ENCODE measurements at places on chromosomes 5 and 9.

DNA sequence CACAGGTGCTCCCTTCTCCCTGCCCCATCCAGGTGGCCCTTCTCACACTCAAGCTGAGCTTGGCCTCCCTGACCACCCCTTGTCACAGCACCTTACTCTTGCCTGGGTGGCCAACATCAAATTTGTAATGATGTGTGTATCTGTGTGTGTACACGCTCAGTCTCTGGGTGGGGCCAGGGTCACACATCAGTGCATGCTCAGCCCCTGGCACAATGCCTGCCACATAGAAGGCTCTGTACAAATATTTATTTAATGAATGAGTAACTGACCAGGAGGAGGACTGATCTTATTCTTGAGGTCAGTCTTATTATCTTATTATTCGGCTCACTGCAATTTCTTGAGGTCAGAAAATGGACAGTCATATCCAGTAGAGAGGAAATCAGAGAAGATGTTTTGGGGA lies 41.3 kb upstream of the HAND1 start:
- no peak for DNase-seq

DNA sequence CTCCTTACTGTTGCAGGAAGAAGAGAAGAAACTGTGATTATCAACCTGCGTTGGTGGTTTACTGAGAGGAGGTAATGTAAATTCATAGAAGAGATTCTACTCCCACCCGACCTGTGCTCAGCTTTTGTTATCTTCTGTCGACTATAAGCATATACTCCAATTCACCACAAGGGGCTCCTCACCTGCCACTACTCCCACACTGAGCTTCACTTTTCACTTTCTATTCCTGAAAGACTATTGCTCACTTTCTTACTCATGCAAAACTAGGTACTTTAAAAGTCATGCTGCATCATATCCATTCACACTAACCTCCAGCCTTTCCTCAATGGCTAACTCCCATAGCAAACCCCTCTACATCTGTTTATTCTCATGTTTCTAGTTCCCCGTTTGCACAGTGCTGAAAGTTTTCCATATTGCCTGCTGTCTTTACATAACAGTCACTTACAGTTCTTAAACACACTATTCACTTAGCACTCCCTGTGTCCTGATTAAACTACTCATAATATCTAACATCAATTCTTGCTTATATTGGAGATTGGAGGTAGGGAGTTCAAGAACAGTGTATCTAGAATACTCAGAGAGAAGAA lies 1062.6 kb downstream of the NR2F1-AS1 start:
- DNase-seq: no peak

- no peak for DNase-seq
Observed at GRCh38 chr9:617445-618085, 223.9 kb upstream of the DMRT1 start.

DNA sequence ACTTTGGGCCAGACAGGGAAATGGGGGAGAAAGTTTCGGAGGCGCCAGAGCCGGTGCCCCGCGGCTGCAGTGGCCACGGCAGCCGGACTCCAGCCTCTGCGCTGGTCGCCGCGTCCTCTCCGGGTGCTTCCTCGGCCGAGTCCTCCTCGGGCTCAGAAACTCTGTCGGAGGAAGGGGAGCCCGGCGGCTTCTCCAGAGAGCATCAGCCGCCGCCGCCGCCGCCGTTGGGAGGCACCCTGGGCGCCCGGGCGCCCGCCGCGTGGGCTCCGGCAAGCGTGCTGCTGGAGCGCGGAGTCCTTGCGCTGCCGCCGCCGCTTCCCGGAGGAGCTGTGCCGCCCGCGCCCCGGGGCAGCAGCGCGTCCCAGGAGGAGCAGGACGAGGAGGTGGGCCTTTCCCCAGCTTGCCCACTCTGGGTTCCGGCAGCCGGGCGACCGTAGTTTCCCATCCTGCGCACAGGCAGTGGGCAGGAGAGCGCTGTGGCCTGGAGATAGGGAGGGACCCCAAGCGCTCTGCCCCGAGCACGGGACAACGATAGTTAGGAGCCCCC lies 516 bp downstream of the MAST4 start:
- DNase-seq: no peak

- DNase-seq: no peak
Observed at GRCh38 chr5:43569236-43569746, 12.4 kb upstream of the PAIP1 start.

DNA sequence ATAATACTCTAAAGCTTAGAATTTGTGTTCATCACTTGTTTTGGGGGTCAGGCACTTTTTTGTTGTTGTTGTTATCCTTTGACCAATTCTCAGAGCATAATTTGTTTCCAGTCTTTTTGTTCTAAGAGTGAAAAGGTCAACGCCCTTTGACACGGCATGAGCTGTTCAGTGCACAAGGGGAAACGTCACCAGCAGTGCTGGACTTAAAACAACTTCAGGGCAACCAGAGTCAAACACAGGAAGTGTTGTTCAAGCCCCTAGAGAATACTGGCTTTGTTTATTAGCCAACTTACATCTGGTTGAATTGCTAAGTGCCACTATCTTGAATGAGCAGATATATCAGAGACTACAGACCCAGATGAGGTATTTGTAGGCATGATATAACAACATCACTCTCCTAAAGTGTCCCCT lies 368.9 kb downstream of the TMEM161B start:
- DNase-seq: no peak

GRCh38 chr9:38335686-38336085 lies 56.8 kb upstream of the ALDH1B1 start:
- DNase-seq: no peak

DNA sequence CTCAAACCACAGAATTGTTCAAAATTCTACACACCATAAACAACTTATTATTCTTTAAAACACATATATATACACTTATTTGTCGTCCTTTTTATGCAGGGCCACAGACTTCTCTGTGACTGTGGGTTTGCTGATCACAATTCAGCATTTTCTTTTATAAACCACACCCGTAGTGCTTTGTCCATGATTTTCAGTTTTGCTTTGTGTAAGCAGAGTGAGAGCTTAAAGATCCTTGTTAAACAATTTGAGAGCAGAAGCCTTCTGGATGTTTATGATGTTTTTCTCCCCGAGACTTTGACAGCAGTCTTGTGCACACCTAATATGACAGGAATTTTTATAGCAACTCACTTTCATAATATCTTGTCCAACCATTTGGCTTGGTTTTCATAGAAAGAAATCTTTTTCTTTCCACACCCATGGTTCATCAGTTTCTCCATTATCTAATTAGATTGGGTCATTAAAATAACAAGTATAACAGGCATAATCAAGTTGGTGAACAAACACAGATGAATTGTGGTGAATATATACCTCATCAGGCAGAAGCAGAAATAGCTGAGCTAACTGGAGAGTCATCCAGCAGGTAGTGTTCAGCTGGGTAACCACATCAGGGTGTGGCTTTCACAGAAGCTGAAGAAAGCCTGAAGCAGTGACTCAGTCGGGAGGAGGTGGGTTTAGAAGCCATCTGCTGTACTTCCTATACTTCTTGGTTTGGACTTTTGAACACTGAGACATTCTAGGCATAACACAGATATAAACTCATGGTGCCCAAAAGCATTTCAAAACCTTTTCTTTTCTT lies 232.8 kb downstream of the DOCK8 start:
- no peak for DNase-seq

GRCh38 chr5:118924006-118924389 lies 64.3 kb downstream of the DTWD2 start:
- DNase-seq: no peak

DNA sequence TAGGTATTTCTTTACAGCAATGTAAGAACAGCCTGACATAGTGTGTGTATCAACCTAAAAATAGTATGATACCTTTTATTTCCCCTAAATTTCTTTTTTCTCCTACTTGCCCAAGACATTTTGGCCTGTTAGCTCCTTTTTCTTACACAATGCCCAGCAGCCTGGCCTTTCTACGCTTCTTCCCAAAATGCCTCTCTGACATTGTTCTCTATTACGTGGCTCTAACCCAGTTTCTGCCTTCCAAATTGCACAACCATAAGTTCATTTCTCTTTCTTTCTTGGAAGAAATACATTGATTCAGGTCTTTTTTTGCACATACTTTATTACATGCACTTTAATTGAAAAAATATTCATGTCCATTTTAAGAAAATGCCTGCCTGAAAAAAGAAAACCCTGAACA lies 408.2 kb downstream of the PRR16 start:
- DNase-seq: no peak

GRCh38 chr5:42579320-42579719 lies 156.1 kb downstream of the GHR start:
- no peak for DNase-seq

GRCh38 chr9:128992995-128993394 lies 35.1 kb downstream of the SH3GLB2 start:
- no peak for DNase-seq

DNA sequence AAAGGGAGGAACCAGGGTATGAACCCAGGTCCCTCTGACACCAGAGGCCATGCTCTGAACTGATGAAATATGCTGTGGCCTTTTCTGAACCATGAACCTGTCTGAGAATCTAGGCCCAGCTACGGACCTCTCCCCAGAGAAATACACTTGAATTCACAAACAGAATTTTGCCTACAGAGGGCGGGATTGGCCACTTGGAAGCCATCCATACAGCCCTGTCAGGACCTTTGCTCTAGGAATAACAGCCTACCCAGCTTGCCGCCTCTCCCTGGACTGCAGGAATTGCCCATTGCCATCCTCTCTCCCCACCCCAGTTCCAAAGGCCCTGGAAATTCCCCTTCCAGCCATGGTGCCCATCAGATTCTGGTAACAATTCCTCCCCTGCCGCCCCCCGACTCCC lies 26.6 kb downstream of the MORN5 start:
- no peak for DNase-seq

DNA sequence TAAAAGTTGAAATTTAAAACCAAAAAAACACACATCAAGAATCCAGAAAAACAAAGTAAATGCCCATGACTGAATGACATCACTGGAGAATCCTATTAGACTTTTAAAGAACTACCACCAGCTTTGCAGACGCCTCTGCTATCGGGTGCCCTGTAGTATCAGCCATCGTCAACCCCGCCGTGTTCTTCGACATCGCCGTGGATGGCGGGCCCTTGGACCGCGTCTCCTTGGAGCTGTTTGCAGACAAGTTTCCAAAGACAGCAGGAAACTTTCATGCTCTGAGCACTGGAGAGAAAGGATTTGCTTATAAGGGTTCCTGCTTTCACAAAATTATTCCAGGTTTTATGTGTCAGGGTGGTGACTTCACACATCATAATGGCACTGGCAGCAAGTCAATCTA lies 201.9 kb downstream of the DMAC1 start:
- DNase-seq: no peak

GRCh38 chr9:127237801-127238200 lies 26.8 kb upstream of the GARNL3 start:
- no peak for DNase-seq

DNA sequence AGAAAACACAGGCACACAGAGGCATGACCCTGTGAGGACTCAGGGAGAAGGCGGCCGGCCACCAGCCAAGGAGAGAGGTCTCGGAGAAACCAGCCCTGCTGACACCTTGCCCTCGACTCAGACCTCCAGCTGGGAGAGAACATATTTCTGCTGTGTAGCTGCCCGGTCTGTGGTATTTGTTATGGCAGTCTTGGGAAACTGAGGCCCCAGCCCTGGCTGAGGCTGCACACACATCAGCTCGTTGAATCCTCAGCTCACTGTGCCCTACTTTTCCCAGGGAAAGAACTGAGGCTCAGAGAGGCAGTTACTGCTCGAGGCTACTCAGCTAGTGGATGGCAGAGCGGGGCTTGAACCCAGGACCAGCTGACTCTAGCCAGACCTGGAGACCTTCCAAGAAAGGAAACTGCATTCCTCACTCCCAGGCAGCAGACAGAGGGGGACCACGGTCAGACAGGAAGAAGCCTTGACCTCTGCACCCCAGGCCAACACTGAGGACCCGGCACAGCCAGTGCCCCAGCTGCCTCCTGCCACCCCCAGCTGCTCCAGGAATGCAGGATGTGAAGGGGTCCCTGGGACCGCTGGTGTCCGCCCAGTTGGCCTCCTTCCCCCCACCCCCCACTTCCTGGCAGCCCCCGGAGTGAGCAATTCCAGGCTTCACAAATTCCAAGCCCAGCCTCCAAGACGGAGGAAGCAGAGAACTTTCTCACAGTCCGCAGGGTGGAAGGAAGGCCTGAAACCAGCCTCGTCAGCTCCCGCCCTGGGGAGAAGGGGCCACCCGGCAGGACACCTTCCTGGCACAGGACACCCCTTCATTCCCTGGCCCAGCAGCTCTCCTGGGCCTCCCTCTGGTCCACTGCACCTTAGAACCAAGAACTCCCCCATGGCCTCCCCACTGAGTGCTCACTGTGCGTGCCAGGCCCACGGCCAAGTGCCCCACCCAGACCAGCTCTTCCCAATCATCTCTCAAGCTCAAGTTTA lies 69.9 kb downstream of the LRSAM1 start:
- DNase-seq: no peak

- no peak for DNase-seq
Observed at GRCh38 chr9:113603773-113604172, 140.2 kb downstream of the RGS3 start.
